ENCODE measurements at places on chromosomes 3 and 15.

- DNase-seq = no peak
Observed at GRCh38 chr15:49079340-49080039, 33.2 kb upstream of the SECISBP2L start.

GRCh38 chr15:77980098-77980497, 97.4 kb downstream of the TBC1D2B start:
- no peak for DNase-seq

DNA sequence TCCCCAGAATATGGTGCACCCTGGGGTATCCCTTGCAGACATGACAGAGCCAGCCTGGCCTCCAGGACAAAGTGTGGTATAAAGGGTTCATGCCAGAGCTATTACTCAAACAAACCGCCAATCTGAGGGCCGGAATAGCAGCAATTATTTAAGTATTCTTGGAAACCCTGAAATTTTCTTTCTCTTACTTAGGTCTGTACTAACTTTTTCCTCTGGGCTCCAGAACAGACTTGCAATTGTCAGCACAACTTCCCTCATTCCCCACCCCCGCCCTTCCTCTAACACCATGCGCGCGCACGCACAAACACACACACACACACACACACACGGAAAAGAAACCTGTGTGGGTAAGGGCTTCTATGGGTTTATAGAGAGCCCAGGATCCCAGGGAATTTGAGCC, 56.3 kb downstream of the ISG20 start:
- DNase-seq = no peak

- no peak for DNase-seq
Observed at GRCh38 chr3:62416144-62416543, 42.8 kb upstream of the FEZF2 start.

DNA sequence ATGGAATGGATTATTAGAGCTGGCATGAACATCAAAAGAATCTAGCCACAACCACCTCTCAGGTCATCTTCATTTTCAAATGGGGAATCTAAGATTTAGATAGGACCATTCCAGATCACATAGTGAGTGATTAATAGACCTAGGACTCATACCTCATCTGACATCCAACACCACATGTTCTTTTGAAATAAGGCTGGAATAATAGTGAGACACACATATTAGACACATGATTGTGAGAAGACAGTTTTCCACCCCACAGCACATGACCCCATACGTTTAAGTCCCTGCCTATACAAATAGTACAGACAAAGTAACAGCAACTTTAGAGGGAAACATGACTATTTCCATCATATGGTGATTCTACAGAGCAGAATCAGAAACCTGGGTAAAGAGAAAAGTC, 344.7 kb upstream of the TPRG1 start:
- no peak for DNase-seq

DNA sequence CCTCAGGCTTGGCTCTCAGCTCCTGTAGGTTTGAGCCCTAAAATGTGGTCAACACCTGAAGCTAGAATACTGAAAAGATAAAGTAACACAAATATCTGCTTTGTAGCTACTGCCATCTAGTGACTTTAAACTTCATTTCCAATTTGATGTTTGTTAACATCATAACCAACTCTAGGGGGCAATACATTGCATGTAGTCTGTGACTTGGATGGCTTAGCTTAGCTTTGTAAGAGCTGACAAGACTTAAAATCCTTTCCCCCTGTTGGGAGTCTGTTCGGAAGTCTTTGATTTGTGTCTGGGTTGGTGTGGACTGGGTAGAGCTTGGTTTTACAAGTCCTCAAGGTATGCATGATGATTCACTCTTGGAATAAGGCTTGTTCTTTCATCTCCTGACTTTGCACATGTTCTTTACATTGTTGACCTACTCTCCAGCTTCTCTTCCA, 51.7 kb downstream of the SCN11A start:
- DNase-seq = no peak

DNA sequence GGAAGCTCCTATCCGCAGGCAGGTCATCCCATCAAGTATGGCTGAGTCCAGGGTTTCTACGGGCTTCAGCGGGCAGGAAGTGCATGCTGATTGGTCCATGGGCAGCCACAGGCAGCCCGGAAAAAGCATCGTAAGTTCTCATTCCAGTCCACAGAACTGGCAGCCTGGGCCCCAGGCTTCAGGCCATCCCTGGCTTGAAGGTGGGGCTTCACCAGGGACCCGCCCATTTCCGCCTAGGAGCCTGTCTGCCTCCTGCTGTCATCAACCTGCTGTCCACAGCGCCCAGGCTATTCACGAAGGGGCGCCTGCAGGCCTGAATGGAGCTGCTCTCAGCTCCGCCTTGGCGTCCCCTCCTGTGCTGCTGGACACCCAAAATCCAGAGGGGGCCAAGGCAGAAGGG, 13.9 kb downstream of the PCYT1A start:
- DNase-seq = no peak

- DNase-seq = no peak
Observed at GRCh38 chr3:114464548-114464947, 170.7 kb downstream of the TIGIT start.

GRCh38 chr3:181278468-181279238, 289.1 kb upstream of the DNAJC19 start:
- no peak for DNase-seq

DNA sequence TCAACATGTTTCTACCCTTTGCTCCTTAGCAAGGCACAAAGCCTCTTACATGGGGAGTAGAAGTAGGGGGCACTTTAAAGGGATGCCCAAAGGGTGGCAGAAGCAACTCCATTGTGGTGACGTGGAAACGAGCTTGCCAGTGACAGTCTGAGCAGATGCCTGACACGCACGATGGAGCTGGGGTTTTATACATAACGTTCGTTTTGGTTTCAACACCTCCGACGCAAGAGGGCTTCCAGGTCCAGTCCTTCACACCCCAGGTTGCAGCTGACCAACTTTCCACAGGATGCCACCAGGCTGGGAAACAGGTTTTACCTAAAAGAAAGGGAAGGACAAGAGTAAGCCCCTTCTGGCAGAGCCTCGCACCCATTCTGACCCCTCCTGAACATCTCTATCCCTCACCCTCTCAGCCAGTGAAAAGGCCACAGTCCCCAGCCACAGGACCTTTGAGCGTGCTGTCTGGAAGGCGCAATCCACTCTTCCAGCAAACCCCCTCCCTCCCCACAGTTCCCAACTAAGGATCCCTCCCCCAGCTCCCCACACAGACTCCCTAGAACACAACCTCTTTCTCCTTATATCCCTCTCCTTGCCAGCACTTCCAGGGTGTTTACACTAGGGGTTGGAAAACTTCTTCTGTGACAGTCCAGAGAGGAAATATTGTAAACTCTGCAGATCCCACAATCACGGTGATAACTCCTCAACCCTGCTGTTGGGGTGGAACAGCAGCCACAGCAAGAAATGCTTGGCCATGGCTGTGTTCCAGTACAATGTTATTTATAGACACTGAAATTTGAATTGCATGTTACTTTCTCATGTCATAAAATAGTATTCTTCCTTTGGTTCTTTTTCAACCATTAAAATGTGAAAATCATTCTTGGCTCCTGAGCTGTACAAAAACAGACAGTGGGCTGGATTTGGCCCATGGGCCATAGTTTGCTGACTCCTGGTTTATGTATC, 36.2 kb downstream of the FAM174B start:
- DNase-seq = no peak

DNA sequence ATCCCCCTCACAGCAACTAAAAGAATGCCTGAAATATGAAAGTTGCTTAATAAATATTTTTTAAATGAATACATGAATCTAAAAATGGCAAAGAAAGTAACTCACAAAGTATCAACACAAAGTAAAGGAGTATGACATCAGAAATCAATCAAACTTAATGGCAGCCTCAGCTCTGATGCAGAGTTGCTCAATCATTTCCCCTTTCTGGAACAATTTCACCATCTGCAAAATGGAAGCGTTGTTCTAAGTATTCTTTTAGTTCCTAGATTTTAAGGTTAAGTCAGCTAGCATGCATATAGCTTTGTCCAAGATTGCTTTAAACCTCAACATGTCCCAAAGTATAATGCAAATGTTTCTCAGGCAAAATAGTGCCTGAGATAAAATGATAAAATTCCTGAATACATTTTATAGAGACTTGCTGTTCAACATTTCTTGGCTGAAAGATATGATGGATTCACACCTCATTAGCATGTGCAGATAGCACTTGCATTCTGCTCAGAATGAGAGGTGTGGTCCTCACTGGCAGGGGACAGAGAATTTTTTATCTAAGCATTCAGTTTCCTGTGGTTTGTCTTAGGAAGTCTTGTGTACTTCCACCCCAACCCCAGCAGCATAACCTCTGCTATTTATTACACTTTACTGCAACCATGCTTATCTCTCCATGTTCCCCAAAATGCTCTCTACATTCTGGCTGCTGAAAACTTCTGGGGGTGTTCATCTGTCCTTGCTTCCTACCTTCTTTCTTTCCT, 429.3 kb downstream of the GRM7 start:
- no peak for DNase-seq

- DNase-seq = no peak
Observed at GRCh38 chr3:123349201-123349535, 99.7 kb downstream of the ADCY5 start.

DNA sequence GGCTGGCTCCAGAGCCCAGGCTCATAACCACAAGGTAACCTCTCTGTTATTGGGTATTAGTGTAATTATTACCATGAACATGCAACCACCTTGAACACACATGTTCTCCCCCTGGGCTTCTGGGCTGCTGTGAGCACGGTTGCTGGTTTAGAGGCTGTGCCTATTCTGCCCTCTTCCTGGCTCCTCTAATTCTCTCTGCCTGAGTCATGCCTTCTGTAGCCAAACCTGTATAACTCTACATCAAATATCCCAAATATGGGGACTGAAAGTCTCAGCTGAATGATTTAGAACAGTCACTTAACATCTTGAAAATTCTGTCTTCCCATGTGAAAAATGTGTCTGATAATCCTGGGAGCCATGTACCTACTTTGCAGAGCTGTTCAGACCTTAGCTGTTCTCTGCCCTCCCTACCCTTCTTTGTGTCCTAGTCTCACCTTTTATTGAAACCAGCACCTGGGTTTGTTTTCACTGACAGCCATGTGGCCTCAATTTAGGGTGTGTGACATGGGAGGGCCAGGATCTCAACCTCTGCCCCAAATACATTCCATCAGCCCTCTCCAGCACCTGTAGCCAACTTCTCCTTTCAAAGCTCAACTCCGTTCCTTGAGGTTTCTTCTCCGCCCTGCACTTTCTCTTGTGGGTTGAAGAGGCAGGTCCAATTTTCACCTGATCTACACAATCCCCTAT, 60.7 kb downstream of the PDZRN3 start:
- no peak for DNase-seq

DNA sequence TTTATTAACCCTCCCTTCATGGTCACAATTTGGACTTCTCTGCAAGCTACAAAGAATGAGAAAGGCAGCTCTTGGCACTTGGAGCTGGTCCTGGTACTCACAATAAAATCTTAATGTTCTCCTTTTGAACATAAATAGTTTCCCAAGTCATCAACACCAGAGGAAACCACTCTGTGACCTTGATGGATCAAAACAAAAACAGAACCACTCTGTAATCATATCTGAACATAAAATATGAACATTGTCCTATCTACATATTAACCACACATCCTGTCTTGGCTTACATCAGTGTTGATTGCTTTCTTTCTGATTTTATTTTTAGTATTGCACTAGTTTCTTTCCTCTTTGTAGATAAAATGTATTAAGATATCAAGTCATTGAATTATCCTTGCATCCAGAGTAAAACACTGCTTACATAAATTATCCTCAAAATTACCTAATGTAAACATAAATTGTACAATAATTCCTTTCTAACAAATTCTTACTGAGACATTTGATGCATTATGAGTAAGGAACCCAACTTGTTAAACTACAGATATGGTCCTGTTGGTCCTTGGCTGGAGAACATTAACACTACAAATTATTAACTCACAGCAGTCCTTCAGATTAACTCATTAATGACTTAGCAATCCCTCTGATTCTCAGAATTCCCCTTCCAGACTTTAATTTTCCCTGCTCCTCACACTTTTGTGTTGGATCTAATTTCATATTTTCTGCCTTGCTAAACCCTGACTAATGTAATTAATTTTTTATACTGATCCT, 860.5 kb downstream of the DIPK2A start:
- no peak for DNase-seq

DNA sequence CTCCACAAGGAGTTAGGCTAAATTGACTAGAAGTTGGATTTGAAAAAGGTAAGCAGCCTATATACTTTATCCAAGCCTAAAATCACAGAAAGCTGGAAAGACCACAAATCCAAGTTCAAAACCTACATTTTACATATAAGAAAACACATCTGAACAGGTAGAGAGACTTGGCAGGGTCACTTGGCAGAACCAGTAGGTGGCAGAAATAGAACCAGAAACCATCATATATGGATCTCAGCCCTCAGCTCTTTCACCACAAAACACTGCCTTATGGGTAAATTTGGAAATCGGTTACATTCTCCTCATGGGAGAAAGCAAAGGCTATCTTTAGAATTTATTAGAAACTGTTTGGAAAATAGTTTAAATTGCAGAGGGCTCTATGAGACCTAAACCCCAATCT, 44.2 kb downstream of the MKRN2 start:
- DNase-seq = no peak

DNA sequence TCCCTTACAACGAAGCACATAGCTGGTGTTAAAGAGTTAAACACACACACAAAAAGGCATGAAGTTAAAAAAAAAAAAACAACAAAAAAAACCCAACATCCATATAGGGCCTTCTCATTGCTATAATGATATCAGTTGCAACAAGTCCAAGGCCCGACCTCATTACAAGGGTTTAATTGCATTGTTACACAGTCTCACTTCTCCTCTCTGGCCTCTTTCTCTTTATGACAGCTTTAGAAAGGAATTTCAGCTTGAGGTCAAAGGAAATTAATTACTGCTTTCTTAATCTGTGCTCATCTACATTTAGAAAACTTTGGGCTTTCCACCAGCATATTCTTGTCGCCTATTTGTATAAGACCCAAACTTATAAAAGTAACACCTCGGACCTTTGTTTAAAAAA, 342.1 kb downstream of the NR2F2 start:
- no peak for DNase-seq

DNA sequence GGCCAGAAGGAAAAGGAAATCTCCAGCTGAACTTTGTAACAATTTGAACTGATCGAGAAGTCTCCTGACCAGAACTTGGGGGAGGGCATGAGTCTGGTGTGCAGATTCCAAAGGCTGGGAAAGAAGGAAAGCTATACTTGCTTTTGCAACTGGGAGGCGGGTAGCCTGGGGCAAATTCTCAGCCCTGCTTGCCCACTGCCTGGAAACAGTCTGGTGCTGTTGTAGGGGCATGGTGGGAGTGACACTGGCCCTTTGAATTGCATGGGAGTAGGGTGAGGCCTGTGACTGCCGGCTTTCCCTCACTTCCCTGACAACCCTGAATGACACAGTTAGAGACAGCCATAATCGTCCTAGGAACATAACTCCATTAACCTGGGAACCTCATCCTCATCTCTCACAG, 114.0 kb upstream of the POU1F1 start:
- no peak for DNase-seq

- DNase-seq = no peak
Observed at GRCh38 chr15:62165793-62166375, 799 bp upstream of the C2CD4B start.

- no peak for DNase-seq
Observed at GRCh38 chr3:141484701-141485287, 2.0 kb upstream of the RASA2 start.

GRCh38 chr3:54215521-54215920, 93.2 kb downstream of the CACNA2D3 start:
- DNase-seq = no peak
